Amygdala (tissue), 56 donors: ENCODE measurements at places on chromosomes 16 and 17.

GRCh38 chr17:7626956-7627249 lies 718 bp downstream of the SAT2 start:
- DNase-seq, result no peak

GRCh38 chr17:78322858-78323455 lies 36.9 kb downstream of the SOCS3 start:
- DNase-seq, result no peak

- no peak for DNase-seq
Observed at GRCh38 chr17:80981062-80981902, 10.4 kb upstream of the CHMP6 start.

GRCh38 chr17:3954976-3955672 lies 9.1 kb downstream of the ATP2A3 start:
- no peak for DNase-seq

DNA sequence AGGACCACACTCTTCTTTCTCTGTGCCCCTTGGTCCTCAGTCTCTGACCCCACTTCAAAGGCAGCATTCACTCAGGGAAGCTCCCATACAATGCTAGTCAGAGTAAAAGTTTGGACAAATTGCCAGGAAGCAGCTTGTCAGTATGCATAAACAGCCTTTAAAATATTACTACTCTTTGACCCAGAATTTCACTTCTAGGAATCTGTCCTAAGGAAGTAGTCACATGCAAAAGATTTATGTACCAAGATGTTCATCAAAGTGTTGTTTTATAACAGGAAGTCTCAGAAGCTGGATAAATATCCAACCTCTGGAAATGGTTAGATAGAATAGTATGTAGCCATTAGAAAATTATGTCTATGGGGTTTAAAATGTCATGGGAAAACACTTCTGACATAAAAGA lies 31.0 kb downstream of the MAPT start:
- no peak for DNase-seq

- DNase-seq, result no peak
Observed at GRCh38 chr17:77366206-77366557, 225.4 kb downstream of the SEC14L1 start.

DNA sequence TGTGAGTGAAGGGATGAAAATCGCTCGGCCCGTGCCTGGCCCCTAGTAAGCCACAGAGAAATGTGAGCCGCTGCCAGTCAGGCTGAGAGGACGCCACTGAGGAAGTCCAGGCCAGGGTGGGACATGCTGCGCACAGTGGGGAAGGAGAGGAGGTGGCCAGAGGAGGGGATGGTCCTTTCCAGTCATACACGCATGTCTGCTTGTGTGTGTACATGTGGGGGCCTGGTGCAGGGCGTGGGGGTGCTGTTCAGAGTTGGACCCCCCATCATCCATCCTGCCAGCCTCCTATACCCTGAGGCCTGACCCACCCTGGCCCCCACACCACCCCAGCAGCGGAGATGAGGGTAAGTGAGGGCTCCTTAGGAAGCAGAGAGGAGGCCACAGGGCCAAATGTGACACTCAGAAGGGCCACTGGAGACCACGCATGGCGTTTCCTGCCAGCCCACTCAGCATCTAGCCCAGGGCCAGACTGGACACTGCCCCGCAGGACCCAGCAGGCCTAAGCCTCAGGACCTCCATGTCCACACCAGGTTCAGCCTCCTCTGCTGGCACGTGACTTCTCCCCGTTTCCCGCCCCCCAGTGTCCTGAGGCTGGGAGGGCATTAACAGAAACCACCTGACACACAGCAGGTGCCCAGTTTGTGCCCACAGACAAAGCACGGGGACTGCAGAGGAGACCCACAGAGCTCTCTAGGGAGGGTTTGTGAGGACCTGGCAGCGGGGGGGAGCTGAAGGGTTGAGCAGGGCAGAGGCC lies 7.0 kb downstream of the DOC2A start:
- DNase-seq, result no peak
